ENCODE measurements at places on chromosomes 11 and 22.

- DNase-seq = peak; percentile 55
These were observed 8.6 kb downstream of the PLA2G6 start for GRCh38 chr22:38172832-38173640.

DNA sequence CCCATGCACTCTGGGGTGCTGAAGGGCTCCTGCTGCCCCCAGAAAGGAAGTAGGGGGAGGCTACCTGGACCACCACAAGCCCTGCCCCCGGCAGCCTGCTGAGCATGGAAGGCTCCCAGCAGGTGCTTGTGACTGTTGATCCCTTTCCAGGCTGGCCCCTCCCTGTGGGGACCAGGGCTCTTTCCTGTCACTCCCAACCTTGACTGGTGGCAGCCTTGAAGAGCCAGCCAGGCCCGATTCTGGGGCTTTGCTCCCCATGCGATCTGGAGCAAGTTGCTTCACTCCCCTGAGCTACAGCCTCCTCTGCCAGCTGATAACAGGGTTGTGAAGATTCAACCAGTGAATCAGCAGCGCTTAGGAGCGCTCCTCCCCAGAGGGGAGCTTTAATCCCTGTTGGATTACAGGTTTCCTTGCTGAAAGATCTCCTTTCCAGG lies 4.6 kb upstream of the CST6 start:
- DNase-seq = no peak

GRCh38 chr11:118633979-118634378 lies 26.6 kb downstream of the PHLDB1 start:
- DNase-seq = no peak

- DNase-seq = no peak
These were observed 46.4 kb downstream of the RAB30 start for GRCh38 chr11:83025267-83025704.

GRCh38 chr11:115912484-115912945 lies 408.3 kb upstream of the CADM1 start:
- no peak for DNase-seq

- no peak for DNase-seq
These were observed 3.0 kb downstream of the AQP11 start for GRCh38 chr11:77592727-77593126.

GRCh38 chr11:74570266-74571061 lies 21.9 kb upstream of the POLD3 start:
- no peak for DNase-seq

DNA sequence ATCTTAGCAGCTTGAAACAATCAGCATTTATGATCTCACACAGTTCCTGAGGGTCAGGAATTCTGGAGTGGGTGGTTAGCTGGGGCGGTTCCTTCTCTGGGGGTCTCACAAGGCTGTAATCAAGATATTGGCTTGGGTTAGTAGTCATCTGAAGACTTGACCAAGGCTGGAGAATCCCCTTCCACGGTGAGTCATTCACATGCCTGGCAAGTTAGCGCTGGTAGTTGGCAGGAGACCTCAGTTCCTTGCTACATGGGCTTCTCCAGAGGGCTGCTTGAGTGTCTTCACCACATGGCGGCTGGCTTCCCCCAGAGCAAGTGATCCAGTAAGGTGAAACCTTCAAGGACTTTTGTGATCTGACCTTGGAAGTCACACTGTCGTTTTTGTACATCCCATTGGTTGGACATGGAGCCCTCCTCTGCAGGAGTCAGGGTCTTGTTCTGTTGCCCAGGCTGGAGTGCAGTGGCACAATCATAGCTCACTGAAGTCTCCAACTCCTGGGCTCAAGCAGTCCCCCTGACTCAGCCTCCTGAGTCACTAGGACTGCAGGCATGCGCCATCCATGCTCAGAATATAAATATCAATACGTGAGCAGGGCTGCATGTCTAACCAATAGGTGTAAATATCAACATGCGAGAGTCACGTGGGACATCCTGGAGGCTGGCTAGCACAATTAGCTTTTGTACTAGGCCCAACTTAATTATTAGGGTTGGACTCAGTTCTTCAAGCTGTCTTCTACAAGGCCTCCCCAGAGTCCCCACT lies 7.2 kb upstream of the NIPSNAP1 start:
- DNase-seq = no peak

DNA sequence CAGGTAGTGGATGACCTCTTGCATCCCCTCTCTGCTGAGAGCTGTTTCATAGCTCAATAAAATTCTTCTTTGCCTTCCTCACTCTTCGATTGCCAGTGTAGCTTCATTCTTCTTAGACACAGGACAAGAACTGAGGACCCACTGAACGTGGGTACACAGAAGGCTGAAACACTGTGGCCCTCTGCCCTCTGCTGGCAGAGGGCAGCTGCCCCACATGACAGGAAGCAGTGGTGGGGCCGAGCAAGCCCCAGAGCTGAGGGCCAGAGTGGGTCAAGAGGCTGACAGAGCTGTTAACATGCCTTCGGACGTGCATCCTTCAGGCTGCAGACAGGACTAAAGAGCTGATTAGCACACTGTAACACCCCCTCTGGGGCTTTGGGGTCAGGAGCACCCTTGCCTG lies 15.6 kb downstream of the SMC1B start:
- DNase-seq = no peak

- DNase-seq = no peak
These were observed 500.6 kb upstream of the CHORDC1 start for GRCh38 chr11:90723475-90723874.

DNA sequence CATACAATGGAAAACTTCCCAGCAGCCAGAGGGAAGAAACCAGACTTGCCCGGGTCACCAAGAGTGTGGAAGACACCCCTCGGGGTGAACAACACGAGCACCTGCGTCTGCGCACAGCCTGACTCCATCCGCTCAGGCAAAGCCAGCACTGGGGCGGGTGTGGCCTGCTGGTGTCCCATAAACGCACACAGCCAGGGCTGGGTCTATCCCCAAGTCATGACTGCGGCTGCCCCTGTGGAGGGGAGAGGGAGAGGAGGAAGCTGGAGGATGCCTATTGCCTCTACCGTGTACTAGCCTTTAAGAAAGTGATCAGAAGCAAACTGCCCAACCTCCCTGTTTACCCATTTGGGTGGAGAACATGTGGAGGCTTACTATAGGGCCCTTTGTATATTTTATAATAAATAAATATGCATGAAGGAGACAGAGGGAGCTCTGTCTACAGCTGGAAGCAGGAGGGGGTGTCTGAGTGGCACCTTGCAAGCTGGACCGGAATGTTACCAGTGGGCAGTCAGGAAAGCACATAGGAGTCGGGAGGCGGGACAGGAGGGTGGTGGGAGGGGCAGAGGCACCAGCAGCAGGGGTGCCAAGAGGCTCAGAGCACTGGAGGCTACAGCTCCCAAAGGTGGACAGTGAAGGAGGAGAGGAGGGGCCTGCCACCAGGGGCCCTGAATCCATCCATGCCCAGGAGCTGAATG lies 79.6 kb downstream of the PHF21B start:
- no peak for DNase-seq

GRCh38 chr11:76771446-76772099 lies 11.6 kb upstream of the TSKU start:
- DNase-seq = no peak

DNA sequence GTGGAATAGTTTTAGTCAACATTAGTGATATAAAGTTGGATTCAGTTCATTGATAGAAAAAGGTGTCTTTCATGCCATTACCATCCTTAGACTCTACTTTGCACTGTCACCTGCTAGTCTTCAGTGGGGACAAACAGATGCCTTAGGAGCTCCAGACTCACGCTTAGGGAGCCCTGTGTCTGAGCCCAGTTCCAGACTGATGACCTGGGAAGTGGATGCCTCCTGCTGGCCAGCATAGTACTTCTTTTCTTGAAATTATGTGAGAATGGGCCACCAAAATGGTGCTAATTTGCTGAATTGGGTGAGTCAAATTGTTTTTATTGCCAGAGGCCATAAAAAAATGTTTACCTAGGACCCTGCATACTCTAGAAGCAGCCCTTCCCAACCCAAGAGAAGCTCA lies 53.9 kb downstream of the NOX4 start:
- no peak for DNase-seq

- DNase-seq = no peak
These were observed 97.7 kb downstream of the MPPED2 start for GRCh38 chr11:30488304-30488998.

GRCh38 chr11:33262011-33262645 lies 4.9 kb downstream of the HIPK3 start:
- DNase-seq = no peak

GRCh38 chr11:115191761-115192160 lies 312.5 kb downstream of the CADM1 start:
- no peak for DNase-seq

DNA sequence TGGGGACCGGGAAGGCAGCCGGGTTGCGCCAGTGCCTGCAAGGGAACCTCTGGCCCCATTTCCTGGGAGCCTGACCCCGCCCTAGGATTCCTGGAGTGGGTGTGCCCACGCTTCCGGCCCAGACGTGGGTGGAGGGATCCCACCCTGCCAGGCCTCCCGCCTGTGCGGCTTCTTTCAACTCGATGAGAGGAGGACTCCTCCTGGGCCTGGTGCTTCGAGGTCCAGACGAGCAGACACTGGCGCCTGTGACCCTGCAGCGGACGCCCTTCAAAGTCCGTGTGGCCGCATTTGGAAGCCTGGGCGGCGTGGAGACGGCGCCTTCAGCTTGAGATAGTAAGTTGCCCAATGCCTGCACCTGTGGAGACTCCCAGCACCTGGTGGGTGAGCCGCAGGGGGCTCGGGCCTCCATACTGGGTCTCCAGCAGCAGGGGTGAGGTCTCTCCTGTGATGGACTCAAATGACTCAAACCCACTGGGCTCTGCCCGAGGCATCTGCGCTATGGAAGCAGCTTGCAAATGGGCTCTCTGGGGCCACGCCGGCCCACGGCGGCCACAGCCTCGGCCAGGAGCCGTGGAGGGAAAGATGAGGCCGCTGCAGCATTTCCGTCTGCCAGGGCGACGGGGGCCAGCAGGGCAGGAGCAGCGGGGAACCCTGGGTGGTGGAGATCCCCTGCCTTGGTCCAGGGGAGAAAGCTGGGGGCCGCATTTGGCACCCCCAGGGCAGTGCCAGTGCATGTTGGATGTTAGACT lies 64.3 kb upstream of the PPARA start:
- DNase-seq = no peak

DNA sequence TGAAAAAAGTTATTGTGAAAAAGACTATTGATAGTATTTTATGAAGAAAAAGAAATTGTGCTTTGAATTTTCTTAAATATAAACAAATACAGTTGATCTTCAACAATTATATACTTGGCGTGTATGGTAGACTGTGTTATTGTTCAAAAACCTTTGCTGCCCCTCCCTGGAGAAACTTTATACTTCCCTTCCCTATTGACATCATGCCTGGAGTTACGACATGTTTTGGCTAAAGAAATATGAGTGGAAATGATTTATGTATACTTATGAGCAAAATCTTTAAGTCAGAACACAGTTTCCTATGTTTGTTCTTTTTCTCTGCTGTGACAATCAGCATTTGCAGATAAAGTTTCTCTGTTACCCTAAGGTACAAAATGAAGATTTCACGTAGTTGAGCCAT lies 243.8 kb downstream of the TMEM135 start:
- DNase-seq = no peak

DNA sequence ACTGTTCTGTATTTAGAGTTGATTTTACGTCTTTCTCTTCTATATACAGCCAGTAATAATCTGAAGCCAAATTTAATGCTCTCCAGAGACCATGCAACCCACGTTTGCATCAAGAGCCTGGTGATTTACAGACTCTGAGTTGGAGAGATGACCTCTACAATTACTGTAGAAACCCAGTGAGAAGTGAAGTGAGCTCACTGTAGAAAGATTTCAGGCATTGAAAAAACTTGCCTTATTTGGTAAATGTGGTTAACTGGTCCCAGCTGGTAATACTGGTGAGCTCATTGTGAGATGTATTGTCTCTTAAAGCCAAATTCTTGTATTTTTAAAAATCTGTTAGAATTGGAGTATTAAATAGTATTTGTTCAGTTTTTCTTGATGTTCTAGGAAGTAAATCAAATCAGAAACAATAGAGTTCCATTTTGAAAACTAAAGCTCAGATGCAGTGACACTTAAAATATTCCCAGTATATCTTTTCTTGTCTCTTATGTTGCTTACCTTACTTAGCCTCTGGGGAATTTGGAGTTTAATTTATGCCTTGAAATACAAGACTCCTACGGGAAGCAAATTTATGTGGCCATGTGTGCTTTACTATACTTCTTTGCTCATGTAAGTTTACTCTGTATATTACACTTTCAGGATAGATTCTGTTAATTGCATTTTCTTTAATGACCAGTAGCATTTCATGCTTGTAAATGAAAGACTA lies 189.9 kb downstream of the ARHGAP42 start:
- no peak for DNase-seq

GRCh38 chr11:102608699-102609098 lies 16.4 kb downstream of the MMP20 start:
- DNase-seq = no peak

DNA sequence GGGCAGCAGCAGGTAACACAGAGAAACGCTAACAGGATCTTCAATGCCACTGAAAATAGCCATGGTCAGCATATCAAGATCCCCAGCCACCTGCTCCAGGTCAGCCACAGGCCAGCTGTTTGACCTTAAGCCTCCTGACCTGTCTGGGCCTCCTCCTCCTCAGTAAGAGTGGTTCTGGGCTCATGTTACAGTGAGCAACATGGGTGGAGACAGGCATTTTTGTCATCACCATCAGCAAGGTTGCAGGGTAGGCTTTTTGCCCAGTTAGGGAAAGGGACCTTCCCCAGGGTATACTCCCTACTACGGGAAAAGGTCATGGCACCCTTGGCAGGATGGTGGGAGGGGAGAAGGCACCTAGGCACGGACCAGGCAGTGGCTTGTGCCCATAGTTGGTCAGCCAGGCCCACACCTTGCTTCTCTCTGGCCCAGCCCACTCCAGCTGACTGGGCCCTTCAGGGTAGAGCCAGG lies 131.8 kb upstream of the PARVA start:
- no peak for DNase-seq

GRCh38 chr22:16965083-16965482 lies 42.9 kb downstream of the GAB4 start:
- no peak for DNase-seq

- DNase-seq = no peak
These were observed 6.2 kb downstream of the ST14 start for GRCh38 chr11:130165601-130166456.

- no peak for DNase-seq
These were observed 395.0 kb upstream of the CCDC90B start for GRCh38 chr11:83681031-83681781.

- DNase-seq = no peak
These were observed 37.2 kb downstream of the GLYATL2 start for GRCh38 chr11:58807343-58807742.
